Activated naive CD4-positive, alpha-beta T cell treated with Interleukin-2 at 50 U/mL for 16 hours (primary cell): ENCODE measurements at places on chromosomes 4 and X.

GRCh38 chrX:137926090-137926489, 360.2 kb downstream of the ZIC3 start:
- no peak for DNase-seq

- DNase-seq = no peak
Observed at GRCh38 chr4:33959519-33959918, 2284.8 kb downstream of the ARAP2 start.

GRCh38 chr4:70533211-70533610, 14.8 kb downstream of the AMTN start:
- DNase-seq = no peak

- no peak for DNase-seq
Observed at GRCh38 chr4:19736968-19737756, 514.5 kb upstream of the SLIT2 start.

- DNase-seq = no peak
Observed at GRCh38 chr4:122959981-122960610, 37.7 kb upstream of the NUDT6 start.

DNA sequence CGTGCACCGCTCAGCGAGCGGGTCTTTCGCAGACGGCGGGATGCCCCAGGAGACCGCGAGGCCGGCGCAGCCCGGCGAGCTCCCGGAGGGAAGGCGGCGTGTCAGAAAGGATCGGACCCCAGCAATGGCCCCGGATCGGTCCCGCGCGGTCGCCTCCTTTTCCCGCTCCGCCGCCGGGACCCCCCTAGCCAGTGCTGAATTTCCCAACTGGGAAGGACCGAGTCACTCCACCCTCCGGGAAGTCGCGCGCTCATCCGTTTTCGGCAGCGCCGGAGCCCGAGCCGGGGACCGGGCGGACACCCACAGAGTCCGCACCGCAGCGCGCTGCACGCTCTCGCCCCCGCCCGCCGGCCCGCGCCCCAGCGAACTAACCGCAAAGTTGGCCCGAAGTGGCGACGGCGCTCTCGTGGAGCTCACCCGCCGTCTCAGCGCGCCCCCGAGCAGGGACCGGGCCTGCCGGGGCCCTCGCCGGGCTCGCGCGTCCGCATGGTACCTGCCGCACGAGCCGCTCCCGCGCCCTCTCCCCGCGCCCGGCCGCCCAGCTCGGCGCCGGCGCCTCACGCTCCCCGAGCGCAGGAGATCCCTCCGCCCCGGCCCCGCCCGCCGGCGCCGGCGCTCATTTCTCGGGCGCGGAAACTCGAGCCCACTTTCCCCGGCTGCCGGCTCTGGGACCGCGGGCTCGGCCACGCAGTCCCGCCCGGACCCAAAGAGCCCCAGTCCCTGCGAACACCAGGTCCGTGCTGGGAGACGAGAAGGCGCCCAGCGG, at the start of gene FAT1:
Gene FAT1, minus strand, starts transcription at position 565 of the 766 bp plus-strand sequence. CDS start 14,029 bp downstream, outside the sequence.
- DNase-seq = no peak
